ENCODE measurements at places on chromosomes 11 and 22.
A peak's percentile ranks its signal among the peaks of the same experiment; 100 is the strongest.

GRCh38 chr11:69272831-69273485, 21.0 kb upstream of the MYEOV start:
- no peak for DNase-seq

DNA sequence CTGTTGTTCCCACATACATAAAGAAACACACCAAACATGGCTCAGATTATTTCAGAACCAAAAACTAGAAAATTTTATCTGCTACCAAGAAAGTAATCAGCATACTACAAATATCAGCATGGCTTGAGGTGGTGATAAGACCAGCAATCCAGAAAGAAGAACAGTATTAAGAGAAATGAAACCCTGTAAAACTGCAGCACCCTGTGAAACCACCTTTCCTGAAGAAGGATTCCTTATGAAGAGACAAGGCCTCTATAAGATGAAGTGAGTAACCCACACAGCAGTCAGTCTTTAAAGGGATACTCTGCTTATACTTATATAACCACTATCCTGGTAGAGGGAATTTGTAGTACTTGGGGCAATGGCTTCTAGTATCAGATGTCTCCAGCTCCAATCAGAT, 49.9 kb downstream of the RSF1 start:
- no peak for DNase-seq

DNA sequence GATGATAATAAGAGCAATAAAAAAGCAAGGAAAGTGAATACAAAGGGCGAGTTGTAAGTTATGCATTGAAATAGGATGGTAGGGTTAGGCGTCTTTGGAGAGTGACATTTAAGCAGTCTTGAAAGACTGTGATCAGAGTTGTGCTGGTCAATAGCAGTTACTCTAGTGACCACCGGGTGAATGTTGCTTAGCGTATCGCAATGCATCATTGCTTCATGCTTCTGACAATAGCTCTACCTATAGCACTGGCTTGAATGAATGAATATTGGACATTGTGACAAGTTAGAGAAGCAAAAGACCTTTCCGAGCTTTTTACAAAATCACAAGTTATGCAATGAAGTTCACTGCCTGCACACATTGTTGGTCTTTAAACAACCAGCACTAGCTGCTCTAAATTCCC, 7.7 kb upstream of the OR8B12 start:
- DNase-seq: no peak

DNA sequence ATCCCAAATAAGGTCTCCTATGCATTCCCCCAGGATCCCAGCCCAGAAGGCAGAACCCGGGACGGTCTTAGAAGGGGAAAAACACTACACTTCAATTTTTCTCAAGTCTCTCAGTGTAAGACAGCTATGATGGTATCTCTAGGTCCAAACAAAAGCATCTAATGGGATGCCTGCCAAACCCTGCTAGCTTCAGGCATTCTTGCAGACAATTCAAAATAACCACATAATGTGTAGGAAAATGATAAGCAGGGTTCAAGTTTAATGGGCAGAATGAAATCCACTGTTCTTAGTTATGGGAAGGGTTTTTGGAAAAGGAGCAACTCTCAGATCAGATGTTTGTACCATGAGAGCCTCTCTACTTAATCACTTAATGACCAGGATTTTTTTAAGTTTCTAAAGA, 119.8 kb upstream of the ANO1 start:
- no peak for DNase-seq

DNA sequence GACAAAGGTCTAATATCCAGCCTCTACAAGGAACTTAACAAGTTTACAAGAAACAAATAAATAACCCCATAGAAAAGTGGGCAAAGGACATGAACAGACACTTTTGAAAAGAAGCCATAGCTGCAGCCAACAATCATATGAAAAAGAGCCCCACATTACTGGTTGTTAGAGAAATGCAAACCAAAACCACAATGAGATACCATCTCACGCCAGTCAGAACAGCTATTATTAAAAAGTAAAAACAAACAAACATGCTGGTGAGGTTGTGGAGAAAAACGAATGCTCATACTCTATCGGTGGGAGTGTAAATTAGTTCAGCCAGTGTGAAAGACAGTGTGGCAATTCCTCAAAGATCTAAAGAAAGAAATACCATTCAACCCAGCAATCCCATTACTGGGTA, 5.6 kb upstream of the SLC22A25 start:
- no peak for DNase-seq

GRCh38 chr11:2540223-2540991, 95.6 kb downstream of the KCNQ1 start:
- no peak for DNase-seq

DNA sequence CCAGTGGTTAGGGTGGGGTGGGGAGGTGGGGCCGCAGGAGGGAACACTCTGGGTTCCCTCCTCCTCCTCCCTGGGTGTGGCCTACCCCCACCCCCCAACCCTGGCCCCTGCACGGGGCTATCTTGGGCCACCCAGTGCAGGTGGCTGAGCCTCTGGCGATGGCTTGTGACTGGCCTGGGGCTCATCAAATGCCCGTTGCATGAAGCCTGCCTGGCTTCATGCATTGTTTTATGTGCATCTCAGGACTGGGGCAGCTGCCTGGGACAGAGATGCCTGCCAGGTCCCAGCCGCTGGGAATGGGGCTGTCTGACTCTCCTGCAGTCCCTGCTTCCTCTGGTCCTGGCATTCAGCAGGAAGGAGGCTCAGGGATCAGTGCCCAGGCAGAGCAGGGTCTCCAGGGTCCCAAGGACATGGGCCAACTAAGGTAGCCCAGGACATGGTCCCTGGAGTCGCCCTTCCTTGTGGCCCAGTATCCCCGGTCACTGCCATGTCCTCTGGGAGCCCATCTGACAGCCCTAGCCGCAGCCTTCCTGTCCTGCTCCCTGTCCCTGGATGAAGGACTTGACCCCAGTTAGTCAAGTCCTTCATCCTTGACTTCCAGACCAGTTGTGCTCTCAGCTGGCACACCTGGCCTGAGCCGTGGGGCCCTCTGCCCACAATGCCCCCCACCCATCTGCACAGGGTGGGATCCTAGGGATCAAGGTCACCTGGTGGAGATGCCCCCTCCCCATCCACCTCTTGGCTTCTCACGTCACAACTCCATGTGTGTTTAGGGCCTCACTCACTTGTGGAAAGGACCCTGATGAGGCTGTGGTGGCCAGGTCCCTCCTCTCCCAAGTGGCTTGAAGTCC, 112.1 kb upstream of the FGF3 start:
- DNase-seq: no peak

GRCh38 chr22:32411402-32411801, 645 bp downstream of the RTCB start:
- DNase-seq: peak; percentile 25

GRCh38 chr22:29310863-29311339, 4.5 kb downstream of the GAS2L1 start:
- peak; percentile 84 for DNase-seq

GRCh38 chr11:69489746-69490365, 8.4 kb downstream of the LINC01488 start:
- DNase-seq: no peak

DNA sequence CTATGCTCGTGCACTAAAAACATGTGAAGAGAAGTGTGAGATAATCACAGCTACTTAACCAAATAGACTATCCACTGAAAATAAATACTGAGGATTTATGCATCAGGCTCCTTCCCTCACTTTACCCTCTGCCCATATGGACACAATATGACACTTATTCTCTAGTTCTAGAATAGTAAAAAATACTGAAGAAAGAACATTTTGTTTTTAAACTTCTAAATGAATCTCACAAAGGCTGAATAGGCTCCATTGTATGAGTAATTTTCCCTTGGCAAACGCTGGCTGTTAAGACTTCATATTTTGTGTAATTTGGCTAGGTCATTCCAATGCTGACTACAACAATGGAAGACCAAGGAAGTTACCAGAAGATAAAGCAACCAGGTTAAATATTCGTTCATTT, 9.9 kb downstream of the HPS5 start:
- DNase-seq: no peak

DNA sequence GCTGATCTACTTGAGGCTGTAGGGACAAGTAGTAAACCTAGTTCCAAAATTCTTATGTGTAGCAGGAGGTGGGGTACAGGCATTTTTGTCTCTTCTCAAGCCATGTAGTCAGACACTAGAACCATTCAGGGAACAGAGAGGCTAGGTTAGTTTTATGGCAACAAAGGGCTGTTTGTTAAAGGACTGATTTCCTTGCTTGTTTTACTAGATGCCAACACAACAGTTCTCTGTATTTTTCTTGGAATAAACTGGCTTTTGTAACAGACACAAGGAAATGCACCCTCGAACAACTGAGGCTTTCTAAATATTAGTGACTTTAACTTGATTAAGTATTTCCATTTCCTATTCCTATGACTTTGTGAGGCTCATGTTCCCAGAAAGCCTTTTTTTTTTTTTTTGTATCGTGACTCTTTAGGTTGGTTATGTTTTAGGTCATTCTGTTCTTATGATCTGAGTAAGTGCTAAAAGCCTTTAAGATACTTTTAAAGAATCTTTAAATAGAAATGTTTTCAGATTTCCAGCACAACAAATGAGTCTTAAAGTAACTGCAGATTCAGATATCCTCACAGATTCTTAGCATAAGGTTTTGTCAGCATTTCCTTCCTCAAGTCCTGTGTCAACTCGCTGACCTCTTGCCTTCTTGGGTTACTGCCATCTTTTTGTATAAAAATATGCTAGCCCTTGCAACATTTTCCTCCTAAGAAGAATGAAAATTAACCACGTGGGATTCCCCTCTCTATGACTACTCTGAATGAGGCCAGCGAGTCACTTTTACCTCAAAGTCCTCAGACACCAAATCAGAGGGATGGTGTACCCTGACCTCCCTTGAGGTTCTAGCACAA, 92.5 kb downstream of the CCDC83 start:
- peak; percentile 60 for DNase-seq

DNA sequence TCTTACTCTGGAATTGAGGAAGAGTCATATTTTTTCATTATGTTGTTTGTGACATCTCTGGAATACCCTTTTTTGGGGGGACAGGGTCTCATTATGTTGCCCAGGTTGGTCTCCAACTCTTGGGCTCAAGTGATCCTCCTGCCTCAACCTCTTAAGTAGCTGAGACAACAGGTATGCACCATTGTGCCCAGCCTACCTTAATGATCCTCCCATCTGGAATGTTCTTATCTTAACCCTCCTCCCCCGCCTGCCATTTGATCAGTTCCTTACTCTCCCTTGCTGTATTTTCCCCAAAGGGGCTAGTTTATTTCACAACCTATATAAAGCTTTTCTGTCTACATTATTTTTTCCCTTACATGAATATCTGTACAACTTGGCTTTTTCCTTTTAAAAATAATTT, 594.7 kb downstream of the METTL15 start:
- DNase-seq: no peak

DNA sequence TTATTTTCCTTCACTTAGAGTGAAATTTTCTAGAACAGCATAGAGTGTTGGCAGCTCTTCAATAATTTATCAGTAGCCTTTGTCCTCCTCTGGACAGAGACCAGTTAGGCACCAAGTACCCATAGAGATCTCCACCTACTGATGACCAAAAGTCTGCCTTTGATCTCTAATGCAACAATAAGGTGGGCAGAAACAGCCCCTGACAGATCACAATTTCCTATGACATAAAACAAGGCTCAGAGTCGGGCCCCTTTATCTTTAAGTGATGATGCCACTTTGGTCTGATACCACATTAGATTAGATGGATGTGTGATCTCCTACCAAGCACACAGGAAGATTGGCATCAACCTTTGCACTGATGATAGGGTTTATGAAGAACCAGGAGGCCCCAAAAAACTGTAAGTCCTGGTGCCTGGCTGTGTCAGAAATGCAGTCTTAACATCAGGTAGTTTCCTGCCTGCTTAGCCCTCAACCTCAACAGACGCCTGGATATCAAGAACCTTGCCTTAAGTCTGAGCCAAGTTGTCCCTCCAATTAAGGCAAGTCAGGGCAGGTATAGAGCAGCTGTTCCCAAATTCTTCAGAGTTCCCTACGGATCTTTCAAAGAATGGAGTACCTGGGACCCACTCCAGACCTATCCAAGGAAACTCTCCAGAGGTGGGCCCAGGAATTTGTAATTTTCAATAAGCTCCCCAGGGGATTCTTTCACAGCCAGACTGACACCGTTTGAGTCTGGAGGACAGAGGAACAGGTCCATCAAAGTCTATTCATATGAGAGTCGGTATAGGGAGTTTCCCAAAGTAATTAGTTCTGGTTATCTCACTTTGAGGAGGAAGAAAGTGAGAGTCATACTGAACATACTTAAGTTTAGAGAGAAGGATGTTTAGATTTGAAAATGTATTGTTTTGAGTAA, 30.6 kb upstream of the TMPRSS4 start:
- DNase-seq: peak; percentile 68

DNA sequence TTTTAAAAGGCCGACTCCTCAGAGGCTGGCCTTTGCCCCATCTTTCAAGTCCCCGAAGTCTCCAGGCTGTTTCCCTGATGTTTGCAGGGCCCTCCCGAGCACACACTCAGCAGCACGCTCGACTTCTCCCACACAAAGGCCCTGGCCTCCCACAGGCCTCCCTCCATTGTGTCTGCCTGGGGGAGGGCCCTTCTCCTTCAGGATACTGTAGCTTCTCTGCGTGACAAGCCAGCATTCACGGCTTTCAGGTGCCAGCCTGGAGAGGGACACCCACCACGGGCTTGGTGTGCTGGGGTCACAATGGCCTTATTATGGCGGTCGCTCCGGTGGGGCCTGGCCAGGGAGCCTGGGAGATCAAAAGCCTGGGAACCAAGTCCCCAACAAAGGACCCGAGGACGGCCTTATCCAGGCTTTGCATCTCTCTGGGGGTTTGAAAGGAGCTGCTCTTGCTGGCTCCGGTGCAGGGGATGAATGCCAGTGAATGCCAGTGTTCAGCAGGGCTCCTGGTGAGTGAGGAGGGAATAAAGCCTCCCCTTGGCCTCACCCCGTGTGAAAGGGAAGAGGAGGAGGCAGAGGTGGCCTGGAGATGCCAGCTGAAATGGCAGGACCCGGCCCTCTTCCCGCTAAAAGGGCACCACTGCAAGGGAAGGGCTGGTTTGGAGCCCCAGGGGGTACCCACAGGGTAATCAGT, 55.0 kb downstream of the TRAF6 start:
- no peak for DNase-seq

DNA sequence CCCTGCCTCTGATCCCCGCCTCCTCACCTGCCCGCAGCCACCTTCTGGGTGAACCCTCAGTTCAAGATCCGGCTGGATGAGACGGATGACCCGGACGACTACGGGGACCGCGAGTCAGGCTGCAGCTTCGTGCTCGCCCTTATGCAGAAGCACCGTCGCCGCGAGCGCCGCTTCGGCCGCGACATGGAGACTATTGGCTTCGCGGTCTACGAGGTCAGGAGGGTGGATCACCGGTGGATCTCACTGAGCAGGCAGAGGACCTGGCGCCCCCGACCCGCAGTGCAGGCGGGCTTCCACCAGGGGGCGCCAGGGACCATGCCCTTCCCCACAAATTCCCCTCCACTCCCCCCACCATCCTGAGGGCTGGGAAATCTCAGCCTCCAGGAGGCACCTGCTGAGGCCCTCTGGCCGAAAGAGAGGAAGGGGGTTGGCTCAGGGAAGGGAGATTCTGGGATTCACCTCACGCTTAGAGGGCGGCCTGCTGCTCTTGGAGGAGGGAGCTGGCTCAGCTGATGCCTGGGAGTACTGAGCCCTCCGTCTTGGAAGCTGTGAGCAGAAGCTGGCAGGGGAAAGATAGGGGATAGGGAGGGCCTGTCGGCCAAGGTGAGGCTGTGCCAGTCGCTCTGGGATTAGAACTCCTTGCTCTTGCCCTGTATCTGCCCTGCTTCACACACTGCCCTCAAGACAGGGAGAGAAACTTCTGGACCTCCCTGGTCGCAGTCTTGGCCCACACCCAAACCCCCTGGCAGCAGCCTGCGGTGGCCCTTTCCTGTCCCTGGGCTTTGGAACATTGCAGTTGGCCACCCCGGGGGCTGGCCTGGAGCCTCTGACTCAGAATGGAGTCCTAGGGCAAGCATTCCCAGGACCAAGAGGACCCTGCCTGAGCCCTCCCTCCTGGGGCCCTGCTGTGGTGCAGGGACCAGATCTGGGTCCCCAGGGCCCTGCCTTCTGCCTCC, 23.2 kb downstream of the CAPN1 start:
- peak; percentile 55 for DNase-seq

Data from activated CD8-positive, alpha-beta T cell treated with anti-CD3 and anti-CD28 coated beads for 36 hours (primary cell).